ENCODE measurements at places on chromosomes 1 and 21.

GRCh38 chr1:58746757-58747156 is 37.1 kb downstream of the JUN start:
- no peak for DNase-seq

GRCh38 chr1:13793088-13793730 is 93.2 kb downstream of the PRDM2 start:
- no peak for DNase-seq

DNA sequence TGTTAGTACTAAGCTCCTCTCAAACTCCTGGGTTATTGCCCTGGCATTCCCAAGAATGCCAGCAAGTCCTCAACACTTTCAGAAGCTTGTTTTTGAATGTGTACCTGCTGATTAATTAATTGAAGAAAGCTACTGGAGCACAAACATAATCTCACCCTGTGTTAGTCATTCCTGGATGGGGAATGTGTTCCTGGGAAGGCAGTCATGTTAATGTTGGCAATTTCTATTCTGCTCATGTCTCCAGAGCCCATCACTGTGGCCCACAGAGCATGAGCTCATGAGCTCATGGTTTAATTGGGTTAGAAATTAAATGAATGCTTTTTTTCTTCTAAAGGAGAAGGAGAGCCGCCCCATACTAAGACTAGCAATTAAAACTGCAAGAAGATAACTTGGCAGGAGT is 31.9 kb upstream of the KCNA3 start:
- no peak for DNase-seq

GRCh38 chr21:35006248-35006647 is 42.9 kb downstream of the RUNX1 start:
- no peak for DNase-seq

DNA sequence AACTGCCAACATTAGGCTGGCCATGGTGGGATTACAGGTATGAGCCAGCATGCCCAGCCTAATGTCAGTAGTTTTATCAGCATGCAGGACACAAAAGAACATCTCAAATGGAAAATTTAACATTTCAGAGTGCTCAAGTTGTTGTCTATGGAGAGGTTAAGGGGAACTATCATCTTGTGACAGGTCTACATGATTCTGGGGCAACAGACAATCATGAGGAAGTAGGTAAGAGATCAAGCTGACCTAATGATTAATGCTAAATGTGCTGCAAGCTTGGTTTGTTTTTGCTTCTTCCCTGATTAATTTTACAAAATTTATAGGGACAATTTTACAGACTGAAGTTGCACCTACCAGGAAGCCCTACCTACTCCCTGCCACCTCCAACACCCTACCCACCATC is 36.6 kb downstream of the FMO4 start:
- no peak for DNase-seq

GRCh38 chr1:225567789-225568188 is 85.1 kb downstream of the ENAH start:
- DNase-seq, result no peak

- no peak for DNase-seq
Observed at GRCh38 chr1:10513199-10513598, 38.4 kb downstream of the PEX14 start.

- DNase-seq, result no peak
Observed at GRCh38 chr1:182861994-182862393, 22.8 kb downstream of the DHX9 start.

GRCh38 chr1:59738591-59739015 is 76.1 kb upstream of the HOOK1 start:
- DNase-seq, result no peak

DNA sequence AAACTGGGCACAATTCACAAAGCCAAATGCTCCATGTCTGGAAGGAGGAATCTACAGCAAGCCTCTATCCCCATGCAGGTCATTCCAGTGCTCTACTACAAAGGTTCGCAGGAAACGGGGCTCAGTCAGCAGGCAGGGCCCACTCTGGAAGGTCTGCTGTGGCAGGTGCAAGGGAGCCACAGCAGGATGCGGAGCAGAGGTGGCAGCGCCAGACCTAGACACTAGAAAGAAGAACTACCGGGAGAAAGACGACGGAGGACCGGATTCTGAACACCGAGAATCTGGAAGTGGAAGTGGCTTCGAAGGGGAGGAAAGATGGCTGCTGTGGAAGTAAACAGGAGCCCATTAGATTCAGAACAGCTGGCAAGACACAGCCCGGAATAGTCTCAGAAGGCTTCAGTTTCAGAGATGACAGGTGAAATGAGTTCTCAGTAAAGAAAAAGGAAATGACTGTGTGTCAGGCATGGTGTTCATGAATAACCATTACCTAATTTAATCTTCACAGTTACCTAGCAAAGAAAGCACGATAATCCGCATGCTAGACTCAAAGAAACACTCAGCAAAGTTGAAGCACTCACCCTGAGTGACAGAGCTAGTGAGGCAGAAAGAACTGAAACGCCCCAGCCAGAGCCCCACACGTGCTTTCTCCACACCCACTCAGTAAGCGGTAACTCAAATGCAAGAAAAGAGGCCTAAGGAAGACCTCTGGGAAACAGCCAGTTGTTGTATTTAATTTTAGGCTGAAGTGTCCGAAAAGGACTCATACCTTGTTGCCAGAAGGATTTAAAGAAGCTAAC is 21.4 kb downstream of the SETD4 start:
- DNase-seq, result no peak

- no peak for DNase-seq
Observed at GRCh38 chr1:87951852-87952251, 623.2 kb downstream of the LMO4 start.

- no peak for DNase-seq
Observed at GRCh38 chr1:184803180-184803492, 48.5 kb upstream of the EDEM3 start.

DNA sequence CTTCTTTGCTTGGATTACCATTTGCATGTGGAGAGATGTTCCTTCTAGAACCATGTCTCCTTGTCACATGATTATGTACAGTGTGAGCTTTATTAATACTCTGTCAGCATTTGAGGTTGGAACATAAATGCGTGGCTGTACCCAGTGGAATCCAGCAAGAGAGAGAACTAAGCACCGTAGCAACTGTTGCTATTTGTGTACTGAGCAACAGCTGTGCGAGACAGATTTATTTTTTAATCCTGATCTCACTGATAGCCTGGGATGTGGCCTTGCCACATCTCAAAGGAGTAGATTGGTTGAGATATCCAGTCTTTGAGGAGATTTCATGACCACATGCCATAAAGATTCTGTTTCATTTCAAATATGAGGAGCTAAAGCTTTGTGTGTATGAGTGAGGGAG is 43.4 kb downstream of the KIF1B start:
- no peak for DNase-seq

GRCh38 chr1:109498161-109498801 is 4.4 kb downstream of the CYB561D1 start:
- peak; percentile 50 for DNase-seq

DNA sequence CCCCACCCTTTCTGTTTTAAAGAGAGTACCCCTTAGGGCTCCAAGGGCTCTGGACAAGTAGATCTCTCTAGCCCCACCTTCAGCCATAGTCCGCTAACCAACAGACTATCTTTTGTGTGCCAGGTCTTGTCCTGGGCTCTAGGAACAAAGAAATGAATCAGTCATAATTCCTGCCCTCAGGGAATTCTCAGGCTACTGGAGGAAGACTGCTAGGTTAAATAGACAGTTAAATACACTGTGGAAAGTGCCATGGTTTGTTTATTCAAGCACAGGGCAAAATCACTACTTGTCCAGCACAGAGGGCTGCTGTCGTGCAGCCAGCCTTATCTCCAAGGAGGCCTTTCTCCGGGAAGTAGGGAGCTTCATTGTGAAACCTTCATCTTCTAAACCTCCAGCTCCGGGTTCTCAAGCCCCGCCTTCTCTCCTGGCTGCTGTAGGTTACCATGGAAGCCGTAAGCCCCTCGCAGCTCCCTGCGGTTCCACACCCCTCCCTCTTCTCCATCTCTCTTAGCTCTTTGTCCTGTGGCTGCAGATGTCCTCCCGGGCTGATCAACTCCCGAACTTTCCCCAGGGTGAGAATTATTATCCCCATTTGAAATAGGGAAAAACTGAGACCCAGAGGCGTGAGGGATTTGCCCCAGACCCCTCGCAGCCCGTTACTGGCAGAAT is 29.8 kb downstream of the SHISAL2A start:
- no peak for DNase-seq

DNA sequence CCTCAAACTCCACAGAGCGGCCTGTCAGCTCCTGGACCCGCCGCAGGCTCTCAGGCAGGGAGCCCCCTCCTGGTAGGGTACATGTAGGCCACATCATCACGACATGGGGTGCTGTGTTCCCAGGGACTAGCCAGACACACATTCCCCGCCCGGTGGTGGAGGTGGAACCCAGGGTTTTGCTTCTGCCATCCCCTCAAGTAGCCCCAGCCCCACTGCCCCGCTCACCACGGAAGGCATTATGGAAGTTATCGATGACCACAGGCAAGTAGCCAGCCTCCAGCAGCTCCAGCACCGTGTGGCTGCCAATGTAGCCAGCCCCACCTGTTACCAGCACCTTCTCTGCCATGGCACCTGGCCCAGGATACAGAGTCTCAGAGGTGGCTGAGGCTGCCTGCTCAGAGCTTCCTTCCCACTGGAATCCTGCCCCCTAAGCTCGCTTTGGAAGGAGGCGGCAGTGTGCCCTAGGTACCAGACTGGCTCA is 1.9 kb downstream of the GALE start:
- no peak for DNase-seq

DNA sequence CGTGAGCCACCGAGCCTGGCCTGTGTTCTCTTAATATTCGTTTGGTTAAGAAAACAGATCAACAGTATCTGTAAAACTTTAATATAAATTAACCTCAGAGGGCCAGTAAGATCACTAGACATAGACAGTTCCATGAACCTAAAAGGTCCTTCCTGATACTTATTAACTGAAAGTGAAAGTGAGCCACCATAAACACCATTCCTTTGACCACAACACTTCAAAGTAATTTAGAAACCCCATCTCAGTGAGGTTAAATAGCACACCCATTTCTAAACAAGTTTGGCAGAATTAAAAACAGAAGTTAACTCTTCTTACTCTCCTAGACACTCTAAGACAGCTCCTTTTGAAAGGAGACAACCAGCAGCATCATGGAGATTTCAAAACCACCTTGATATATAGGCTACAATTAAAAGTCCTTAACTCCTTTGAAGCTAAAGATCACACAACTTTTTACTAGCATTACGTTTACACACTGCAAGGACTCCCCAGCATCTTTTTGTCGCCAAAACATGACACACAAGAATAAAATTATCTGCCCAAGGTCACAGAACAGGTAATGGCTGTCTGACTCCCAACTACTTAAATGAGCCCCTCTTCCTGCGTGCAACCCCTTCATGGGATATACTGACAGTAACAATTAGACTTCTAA is 2.2 kb downstream of the RNF19B start:
- no peak for DNase-seq

GRCh38 chr1:28437264-28437923 is 67.9 kb downstream of the PHACTR4 start:
- DNase-seq, result no peak

DNA sequence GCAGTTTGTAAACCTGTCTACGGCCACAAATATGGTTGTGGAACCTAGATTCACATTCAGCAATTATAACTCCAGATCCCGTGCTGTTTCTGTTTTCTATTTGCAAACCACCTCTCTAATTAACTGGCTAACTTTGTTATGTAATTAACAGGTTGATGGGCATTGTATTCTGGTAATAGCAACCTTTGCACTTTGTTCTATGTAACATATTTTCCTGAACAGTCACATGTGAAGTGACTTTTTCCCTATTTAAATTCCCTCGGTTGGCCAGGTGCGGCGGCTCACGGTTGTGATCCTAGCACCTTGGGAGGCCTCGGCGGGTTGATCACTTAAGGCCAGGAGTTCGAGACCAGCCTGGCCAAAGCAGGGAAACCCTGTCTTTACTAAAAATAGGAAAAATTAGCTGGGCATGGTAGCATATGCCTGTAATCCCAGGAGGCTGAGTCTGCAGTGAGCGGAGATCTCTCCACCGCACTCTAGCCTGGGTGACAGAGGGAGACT is 1.4 kb downstream of the ACADM start:
- no peak for DNase-seq

GRCh38 chr1:234111458-234112142 is 207.1 kb downstream of the SLC35F3 start:
- no peak for DNase-seq

DNA sequence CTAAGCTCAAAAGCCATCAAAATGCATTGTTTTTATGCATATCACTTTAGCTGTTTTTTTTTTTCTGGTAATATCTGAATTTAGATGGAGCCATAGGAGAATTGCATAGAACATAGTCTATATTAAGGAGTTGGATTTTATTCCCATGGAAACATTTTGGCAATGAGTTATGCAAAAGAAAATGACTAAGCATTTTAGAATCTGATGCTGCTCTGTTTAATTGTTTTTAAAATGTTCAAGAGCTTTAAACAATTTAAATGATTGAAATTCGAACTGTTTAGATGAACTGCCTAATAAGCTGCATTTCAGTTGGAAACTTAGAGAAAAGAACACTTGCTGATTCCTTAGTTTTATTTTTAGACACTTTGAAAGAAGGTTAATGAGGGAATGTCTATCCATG is 1531.5 kb upstream of the B3GALT2 start:
- no peak for DNase-seq

- no peak for DNase-seq
Observed at GRCh38 chr1:14790982-14791381, 192.5 kb downstream of the KAZN start.

DNA sequence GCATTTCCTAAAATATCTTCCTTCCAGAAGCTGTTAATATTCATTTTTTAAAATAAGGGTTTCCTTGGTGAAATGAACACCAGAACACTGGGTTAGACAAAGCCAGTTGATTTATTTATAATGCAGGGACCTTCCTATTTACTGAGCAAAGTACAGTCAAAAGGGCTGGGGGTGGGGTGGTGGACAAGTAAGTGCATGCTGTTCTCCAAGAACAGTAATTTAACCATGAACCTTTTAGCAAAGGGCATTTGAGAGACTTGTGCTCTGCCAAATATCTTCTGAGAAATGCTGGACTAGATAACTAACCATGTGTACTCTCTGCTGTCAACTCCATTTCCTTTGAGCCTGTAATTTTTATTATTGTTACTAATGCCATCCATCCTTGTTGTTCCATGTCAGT is 100.2 kb downstream of the OMA1 start:
- no peak for DNase-seq

GRCh38 chr1:104830534-104830933 is 1080.8 kb downstream of the AMY1C start:
- DNase-seq, result no peak
